ENCODE measurements at places on chromosomes 5 and 9. TPM values are rescaled to one million over a fixed set of nuclear protein-coding genes. Genes with fewer than 3 reads are reported as not detected.

DNA sequence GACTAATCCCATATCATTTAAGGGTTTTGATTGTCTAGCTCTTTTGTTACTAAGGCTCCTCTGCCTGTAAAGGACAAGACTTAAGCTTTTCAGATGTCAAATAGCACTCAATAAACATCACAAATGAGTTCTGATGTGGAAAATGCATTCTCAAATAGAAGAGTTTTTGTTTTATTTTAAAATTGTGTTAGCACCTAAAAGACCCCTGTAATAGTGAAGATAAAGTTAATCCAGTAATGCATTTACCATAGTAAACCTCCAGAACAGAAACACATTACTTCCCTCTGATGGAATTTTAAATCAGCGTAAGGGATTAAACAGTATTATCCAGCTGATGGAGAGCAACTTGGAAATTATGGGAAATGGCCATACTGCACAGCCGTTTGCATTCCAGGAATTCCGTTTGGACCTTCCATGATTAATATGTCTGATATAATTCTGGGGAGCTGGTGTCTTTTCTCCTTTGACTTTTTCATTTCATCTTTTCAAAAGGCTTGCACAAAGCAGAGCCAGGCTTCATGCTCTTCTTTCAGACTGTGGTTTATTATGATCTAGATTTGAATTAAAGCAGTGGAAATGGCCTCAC lies 105.6 kb downstream of the PPP2R2B start:
- H3K4me1 ChIP-seq = no peaks in the 10 kb centered on the region
- no peak for DNase-seq
- H3K4me3 ChIP-seq = no peak overlapping the region
- no peaks in the 10 kb centered on the region for H3K36me3 ChIP-seq
- no peak overlapping the region for H3K27ac ChIP-seq

Gene ARHGEF28
- 56.9 TPM for total RNA-seq

DNA sequence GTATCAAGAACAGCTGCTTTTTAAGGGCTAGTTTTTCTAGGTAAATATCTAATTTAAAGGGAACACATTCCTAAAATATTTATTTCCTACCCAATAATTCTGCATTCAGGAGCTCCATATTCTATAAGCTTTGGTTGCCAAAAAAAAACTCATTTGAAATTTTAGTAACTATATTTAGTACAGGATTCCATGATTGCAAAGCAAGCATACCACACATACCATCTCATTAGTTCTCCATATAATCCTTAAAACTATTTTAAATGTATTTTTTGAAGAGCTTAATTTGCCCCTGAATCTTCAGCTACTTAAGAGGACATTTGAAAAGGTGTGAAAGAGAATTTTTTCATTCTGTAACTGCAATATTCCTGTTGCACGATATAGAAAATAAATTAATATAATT lies 877.0 kb downstream of the NR2F1-AS1 start:
- no peaks in the 10 kb centered on the region for H3K27me3 ChIP-seq
- peaks cover 4% of the 10 kb centered on the region for H3K4me1 ChIP-seq
- no peak for DNase-seq
- H3K4me3 ChIP-seq = no peak overlapping the region

Gene FAM78A
- total RNA-seq = 0.59 TPM

- no peak overlapping the region for H3K4me3 ChIP-seq
- H3K36me3 ChIP-seq = peaks cover 49% of the 10 kb centered on the region
- H3K27ac ChIP-seq = peak overlapping the region; percentile 45
- peaks cover 34% of the 10 kb centered on the region for H3K4me1 ChIP-seq
- no peaks in the 10 kb centered on the region for H3K27me3 ChIP-seq
Measured at GRCh38 chr9:129125478-129125877, 14.3 kb downstream of the PTPA start.

- no peaks in the 10 kb centered on the region for H3K4me1 ChIP-seq
- H3K4me3 ChIP-seq = no peak overlapping the region
- no peaks in the 10 kb centered on the region for H3K36me3 ChIP-seq
- no peaks in the 10 kb centered on the region for H3K27me3 ChIP-seq
Measured at GRCh38 chr9:2419347-2419746, 202.2 kb upstream of the VLDLR start.

Gene ATG12
- 93.4 TPM for total RNA-seq

Gene CDX1
- total RNA-seq = 0.36 TPM

DNA sequence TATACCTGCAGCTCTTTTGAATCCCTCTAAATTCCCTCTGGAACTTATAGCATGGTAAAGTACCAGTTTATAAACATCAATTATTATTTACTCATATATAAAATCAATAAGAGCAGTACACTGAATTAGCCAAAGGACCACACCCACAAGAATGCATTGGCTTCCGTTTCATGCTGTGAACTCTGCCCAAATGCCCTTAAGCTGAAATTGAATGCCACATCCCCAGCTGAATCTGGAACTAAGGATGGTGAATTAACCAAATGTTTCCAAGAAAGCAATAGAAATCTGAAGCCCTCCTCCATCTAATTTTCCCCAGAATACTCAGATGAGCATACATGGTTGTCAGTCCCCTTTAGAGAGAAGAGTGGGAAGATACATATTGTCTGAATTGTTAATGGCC lies 436.4 kb upstream of the FTMT start:
- no peaks in the 10 kb centered on the region for H3K36me3 ChIP-seq
- H3K4me3 ChIP-seq = no peak overlapping the region
- no peaks in the 10 kb centered on the region for H3K4me1 ChIP-seq
- H3K27me3 ChIP-seq = no peaks in the 10 kb centered on the region

DNA sequence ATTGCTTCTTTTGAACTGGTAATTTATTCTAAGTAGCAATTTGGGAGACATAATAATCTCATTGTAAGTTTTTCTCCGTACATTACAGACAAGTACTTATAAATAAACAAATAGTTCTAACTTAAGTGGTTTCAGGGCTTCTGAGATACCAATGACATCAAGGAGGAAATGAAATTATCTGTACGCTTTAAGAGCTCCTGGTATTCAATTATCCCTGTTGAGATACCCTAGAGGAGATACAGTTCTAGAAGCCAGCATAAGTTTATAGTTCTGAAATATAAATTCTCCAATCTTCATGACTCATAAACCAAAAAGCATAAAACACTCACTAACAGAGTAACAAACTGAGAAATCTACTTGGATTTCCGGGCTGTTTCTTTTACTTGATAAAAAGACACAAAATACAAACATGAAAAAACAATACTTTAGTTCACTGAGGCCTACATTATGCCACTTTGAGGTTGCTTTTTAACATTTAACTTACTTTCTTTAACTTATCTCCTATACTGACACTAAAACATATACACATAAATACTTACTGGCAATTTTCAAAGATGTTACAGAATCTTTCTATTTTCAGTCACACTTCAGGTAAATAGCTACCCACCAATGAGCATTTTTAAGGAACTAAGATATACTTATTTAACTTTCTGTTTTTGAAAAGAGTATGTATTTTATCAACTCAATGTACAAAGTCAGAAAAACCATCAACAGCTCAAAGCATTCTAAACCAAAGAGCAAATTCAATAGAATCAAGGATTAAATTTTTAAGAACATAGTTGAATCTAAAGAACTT lies 7.5 kb downstream of the DCTN4 start:
- peaks cover 49% of the 10 kb centered on the region for H3K36me3 ChIP-seq
- peak; percentile 67 for DNase-seq
- H3K27me3 ChIP-seq = no peaks in the 10 kb centered on the region
- H3K4me3 ChIP-seq = no peak overlapping the region

DNA sequence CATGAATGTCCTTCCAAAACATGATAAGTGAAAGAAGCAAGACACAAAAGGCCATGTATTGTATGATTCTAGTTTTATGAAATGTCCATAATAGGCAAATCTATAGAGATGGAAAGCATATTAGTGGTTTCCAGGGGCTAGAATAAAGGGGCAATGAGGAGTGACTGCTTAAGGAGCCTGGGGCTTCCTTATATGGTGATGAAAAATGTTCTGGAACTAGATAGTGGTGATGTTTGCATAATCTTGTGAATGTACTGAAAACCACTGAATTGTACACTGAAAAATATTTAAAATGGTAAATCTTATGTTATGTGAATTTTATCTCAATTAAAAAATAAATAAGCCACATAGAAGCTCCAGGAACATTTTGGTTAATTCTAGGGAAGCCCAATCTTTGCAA lies 144.4 kb upstream of the ANKRD55 start:
- H3K27me3 ChIP-seq = peaks cover 10% of the 10 kb centered on the region
- DNase-seq = no peak
- no peaks in the 10 kb centered on the region for H3K4me1 ChIP-seq
- H3K36me3 ChIP-seq = no peaks in the 10 kb centered on the region
- H3K27ac ChIP-seq = no peak overlapping the region
- H3K4me3 ChIP-seq = no peak overlapping the region

- H3K27ac ChIP-seq = peak overlapping the region; percentile 17
- no peak overlapping the region for H3K4me3 ChIP-seq
- DNase-seq = peak; percentile 82
- no peaks in the 10 kb centered on the region for H3K36me3 ChIP-seq
- peaks cover 7% of the 10 kb centered on the region for H3K27me3 ChIP-seq
Measured at GRCh38 chr5:57316798-57317327, 143.0 kb downstream of the GPBP1 start.

GRCh38 chr9:10479172-10479571 lies 133.6 kb downstream of the PTPRD start:
- H3K27me3 ChIP-seq = no peaks in the 10 kb centered on the region
- no peak overlapping the region for H3K4me3 ChIP-seq
- no peaks in the 10 kb centered on the region for H3K36me3 ChIP-seq
